Activated naive CD4-positive, alpha-beta T cell treated with anti-CD3 and anti-CD28 coated beads for 36 hours (primary cell): ENCODE measurements at places on chromosomes 5 and 9.

DNA sequence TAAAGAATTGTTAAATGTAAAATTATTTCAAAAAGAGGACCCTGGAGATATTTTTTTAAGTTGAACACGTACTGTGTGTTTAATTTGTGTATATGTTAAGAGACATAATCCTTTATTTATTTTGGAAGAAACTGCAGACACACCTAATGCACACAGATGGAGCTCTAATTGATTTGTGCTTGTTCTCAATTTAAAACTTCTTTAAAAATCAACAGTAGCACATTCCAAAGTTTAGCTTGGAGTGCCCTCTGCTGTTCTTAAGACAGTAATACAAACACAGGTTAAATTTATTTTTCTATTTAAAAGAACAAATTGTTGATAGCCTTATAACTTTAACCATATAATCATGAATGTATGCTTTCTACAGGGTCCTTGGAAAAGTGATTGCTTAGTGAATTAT, 277.6 kb upstream of the ADAMTS16 start:
- DNase-seq: no peak

GRCh38 chr5:172403189-172403796, 51.0 kb downstream of the SH3PXD2B start:
- no peak for DNase-seq

- DNase-seq: no peak
Observed at GRCh38 chr9:78439866-78440830, 143.2 kb downstream of the PSAT1 start.

DNA sequence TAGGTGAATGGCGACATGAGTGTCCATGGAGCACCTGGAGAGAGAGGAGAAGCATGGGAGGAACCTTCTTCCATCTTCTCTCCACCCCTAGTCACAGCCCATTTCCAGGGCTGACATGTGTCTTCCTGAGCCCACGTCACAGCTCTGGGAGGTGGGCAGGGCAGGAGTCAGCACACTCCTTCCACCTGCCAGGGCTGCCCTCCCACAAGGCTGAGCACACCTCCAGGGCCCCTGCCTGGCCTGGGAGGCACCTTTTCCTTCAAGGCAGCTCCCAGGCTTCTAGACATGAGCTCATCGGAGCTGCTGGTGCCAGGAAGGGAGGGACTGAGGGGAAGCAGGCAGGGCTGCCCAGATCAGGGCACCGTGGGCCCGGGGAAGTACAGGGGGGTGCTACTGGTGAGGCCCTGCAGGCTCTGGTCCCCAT, 13.6 kb upstream of the SYNPO start:
- no peak for DNase-seq

DNA sequence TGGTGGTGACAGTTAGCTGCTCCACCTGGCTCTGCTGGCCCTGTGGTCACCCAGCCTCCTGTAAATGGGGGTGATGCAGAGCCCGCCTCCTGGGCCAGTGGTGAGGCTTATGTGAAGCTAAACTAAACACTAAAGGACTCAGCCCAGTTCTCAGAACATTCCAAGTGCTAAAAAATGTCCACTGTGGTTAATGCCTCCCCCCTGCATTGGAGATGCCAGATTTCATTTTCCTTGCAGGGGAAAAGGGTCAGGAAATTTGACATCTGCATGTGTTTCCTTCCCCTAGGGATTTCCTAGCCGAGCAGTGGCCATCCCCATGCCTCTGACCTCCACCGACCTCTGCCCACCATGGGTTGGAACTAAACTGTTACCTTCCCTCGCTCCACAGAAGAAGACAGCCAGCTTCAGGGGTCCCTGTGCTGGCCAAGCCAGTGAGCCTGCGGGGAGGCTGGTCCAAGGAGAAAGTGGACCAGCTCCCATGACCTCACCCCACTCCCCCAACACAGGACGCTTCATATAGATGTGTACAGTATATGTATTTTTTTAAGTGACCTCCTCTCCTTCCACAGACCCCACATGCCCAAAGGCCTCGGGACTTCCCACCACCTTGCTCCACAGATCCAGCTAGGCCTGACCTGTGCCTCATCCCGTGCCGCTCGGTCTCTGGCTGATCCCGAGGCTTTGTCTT, 13.0 kb downstream of the CD74 start:
- no peak for DNase-seq

DNA sequence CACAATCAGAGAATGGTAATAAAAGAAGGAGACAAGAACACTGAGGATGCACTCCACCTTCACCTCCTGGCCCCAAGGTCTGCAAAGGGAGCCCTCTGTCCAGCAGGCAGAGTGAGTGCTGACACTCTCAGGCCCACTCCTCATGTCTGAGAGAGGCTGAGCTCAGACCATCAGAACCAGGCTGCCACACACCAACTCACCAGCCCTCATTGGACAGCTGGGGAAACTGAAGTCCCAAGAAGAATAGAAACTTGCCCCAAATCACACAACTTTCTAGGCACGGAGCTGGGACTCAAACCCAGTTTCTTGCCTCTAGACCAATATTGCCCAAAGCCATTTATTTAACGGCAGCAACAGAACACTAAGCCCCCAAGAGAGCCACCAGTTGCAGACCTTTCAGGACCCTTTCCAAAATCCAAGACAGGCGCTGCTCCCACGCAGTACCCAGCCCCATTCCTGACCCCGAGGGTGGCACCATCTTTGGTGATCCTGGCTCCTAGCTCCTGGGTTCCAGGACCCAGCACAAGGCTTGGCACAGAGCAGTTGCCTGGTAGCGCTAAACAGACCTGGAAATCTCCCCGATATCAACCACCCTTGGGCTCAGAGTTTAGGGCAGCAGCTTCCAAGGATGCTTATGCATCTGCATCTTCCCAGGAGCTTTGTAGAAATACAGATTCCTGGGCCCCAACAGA, 192.4 kb downstream of the GABBR2 start:
- DNase-seq: no peak

- no peak for DNase-seq
Observed at GRCh38 chr5:1436036-1436435, 9.2 kb downstream of the SLC6A3 start.

- no peak for DNase-seq
Observed at GRCh38 chr5:149760854-149761187, 30.7 kb downstream of the PPARGC1B start.

DNA sequence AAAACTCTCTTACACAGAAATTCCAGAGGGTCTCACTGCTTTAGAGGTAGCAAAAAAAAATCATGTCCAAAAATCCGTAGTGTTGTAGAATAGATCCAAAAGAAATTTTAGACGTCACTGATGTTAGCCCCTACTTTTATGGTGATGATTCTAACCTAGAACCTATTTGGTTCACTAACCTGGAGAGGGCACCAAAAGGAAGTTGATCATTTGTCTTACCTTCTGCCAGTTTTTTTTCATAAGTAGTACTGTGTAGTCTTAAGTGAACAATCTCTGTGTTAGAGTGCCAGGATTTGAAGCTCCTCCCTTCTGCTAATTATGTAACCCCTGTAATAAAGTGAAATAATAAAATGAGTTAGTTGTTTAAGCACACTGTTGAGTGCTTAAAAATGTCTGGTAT, 215.2 kb downstream of the SMARCA2 start:
- no peak for DNase-seq

GRCh38 chr5:11013793-11014192, 252.8 kb upstream of the DAP start:
- no peak for DNase-seq
